ENCODE measurements at places on chromosomes 4 and X. TPM values are rescaled to one million over a fixed set of nuclear protein-coding genes. Genes with fewer than 3 reads are reported as not detected.
A peak's percentile ranks its signal among the peaks of the same experiment; 100 is the strongest.

DNA sequence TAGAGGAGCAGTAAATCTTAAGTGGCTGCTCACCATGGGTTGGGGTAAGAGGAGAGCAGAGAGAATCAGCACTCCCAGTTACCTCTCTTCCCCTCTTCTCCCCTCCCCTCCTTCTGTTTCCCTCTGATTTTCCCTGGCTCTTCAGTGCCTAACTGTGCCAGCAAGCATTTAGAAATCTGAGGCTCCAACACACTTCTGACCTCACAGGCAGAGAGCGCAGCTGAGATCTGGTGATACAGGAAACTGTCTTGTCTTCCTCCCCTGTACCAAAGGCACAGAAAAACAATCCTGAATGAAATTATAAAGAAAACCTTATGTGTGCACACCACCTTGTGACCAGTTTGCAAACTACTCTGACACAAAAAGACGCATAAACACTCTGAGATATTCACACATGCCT lies 82.4 kb upstream of the SMIM10 start:
- DNase-seq = peak; percentile 16

GRCh38 chr4:112515198-112516065 lies 548 bp downstream of the NEUROG2 start:
- no peak for DNase-seq

- no peak for DNase-seq
These were observed 92.0 kb downstream of the CHRNA9 start for GRCh38 chr4:40427128-40427527.

Gene GPR143
- 11.2 TPM for polyA plus RNA-seq

Gene ZCCHC18
- 4.9 TPM for polyA plus RNA-seq
